Memory B cell (primary cell): ENCODE measurements at places on chromosomes 5 and 9.

GRCh38 chr5:67234671-67235176 lies 38.1 kb upstream of the CD180 start:
- no peak for DNase-seq

- DNase-seq: no peak
Measured at GRCh38 chr5:81163651-81164050, 69.5 kb upstream of the CKMT2 start.

DNA sequence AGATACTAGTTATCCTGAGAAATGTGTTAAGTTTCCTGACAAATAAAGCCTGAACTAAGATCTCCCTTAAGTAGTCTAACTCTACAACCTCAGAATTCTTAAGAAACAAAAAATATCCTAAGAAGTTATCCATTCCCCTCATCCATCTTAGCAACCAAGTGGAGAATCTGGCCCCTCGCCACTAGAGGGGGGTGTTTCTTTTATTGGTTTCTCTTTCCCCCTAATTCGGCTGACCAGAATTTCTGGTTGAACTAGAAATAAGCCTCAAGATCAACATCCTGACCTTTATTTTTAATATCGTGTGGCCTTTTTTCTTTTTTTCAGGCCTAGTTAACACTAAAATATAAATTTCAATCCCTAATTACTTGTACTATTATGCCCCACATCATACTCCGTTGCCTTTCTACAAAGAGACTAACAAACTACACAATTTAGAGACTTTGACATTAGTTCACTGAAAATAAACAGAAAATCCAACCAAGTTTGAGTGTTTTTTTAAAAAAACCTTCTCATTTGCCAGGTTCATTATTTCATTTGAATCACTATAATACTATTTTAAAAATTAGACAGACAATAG lies 14.3 kb upstream of the NR4A3 start:
- peak; percentile 79 for DNase-seq

- DNase-seq: no peak
Measured at GRCh38 chr9:134420974-134421432, 94.7 kb downstream of the RXRA start.

- DNase-seq: no peak
Measured at GRCh38 chr9:108552459-108553040, 303.2 kb downstream of the ACTL7B start.

DNA sequence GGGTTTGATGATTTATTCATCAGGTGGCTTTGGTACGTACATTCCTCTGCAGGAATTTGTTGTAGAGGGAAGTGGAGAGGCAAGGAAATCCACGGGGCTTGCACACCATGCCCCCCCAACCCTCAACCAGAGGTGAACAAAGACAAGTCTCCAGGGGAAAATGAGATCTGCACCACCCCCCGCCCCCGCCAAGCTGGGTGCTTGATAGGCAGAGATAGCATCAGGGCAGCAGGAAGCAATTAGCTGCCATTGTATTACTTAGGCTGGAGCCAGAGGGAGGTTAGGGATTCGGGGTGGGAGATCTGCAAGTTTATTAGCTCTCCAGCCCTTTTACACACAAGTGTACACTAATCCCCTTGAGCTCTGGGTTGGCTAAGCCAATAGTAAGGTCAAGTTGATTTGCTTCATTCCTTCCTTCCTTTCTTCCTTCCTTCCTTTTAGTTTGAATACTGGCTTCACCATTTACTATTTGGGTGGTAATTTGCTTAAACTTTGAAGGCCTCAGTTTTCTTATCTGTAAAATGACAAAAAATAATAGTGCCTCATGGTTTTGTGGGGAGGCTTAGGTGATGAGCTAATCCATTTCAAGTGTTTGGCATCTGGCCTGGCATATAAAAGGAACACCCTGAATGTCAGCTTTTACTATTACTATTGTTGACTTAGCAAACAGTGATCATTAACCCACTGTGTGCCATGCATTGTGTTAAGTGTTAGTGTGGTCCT lies 34.1 kb downstream of the SPRY4 start:
- no peak for DNase-seq

DNA sequence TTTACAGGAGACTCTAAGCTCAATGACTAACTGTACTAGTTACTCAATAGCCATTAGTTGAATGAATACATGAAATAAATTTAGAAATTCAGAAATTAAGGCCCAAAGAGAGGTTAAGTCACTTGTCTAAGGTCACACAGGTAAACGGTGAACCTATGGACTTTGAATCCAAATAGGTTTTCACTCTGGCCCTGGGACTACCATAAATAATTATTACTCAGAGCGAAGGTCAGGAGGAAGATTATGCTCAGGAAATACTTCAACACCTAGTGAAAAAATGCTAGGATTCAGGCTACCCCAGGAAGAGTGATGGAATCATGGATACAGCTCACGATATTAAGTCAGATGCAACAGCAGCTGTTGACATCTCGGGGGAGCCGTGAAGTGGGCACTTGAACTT lies 417.4 kb downstream of the GABRG2 start:
- DNase-seq: no peak
